NCI-H1930 (cell line): ENCODE measurements at places on chromosomes 6 and 20.

DNA sequence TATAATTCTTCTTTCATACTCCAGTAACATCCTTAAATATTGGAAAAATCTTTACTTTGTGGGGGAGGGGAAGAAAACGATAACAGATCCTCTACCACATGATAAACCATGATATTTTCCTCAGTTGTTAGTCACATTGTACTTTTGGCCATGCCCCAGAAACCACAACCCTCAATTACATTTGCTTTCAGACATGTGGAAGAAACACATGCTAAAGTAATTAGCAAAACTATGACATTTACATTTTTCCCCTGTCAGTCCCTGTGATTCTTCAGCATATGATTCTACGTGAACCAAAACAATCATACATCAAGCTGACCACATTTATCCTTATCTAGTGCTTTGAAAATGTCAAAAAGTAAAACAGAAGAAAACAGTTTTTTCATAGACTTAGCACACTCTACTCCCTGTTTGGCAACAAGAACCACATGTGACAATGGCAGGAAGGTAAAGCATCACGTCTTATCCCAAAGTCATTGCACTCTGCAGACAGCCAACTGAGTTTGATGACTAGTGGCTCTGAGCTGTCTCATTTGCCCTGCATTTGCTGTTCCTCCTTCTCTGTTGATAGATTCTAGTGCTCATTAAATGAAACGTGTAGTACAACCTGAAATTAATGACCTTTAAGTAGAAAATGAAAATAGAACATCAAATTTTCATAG lies 505.8 kb upstream of the MARCKS start:
- no peak for DNase-seq

GRCh38 chr6:119961450-119961849 lies 611.9 kb upstream of the MAN1A1 start:
- no peak for DNase-seq

DNA sequence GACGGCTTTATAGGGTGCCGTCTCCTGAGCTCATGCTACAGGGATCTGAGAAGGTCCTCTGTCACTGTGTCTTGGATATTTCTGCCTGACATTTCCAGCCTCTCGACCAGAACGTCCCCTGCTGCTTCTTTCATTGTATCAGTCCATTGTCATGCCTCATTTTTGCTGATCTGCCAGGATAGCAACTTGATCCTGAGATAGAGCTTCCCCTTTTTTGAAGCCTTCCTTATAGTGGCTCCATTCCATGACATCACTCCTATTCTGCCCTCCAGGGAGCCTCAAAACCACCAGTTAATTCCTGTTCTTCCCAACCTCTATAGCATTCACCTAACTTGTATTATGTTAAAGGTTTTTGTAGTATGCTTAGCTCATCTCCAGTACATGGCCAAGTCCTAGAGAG lies 431.8 kb upstream of the NOX3 start:
- no peak for DNase-seq

DNA sequence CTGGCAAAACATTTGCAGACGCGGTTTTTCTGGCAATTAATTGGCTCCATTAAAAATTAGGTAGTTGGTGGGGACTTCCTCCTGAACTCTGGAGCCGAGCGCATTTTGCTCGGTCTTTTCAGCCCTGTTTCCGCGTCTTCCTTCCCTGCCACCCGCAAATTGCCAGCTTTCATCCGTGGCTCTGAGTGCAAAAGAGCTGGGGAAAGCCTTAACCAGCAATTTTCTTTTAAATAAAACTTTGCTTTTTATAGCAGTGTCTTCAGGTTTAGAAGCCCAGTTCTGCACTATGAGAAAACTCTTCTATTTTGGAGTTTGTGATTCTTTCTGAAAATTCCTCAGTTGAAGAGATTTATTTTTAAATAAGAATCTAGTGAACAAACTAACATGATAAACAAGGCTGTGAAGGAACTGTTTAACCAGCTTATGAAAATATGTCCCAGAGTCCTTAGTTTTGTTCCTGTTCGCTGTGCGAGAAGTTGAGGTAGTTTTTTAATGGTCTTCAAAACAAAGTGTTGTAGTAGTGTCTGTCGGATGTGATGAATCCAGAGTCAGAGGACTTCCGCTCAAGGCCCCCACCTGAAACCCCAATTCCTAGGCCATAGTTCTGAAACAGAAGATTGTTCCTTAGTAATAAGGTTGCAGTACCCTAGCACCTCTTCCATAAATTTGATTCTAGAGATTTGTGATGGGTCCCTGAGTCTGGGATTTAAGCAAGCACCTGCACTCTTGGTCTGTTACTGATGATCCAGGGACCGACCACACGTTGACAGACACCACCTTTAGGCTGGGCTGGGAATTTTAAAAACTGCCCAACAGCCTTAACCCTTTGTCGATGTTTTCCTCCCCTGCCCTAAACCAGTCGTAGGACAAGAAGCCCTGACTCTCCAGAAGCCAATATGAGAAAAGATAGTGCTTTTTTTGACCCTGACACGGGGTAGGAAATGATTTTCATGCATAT lies 950 bp downstream of the KCTD20 start:
- no peak for DNase-seq

GRCh38 chr6:159249128-159249527 lies 79.9 kb downstream of the FNDC1 start:
- no peak for DNase-seq

DNA sequence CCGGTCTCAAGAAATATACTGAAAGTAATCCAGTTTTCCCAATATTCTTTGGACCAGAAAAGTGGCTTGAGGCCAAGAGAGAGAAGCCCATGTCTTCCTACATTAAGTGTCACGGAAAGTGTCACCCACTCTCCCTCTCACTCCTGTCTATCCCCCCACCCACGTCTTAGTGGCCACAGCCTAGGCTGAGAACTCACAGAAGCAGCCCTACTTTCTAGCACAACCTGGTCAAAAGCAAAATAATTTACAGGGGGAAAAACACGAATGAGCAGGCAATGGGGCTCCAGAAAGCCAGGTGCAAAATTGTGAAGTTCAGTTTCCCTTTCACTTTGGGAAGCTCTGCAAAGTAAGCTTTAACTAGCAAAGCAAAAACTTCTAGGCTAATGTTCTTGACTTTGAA lies 118.0 kb downstream of the OPRM1 start:
- DNase-seq = no peak
